ENCODE measurements at places on chromosomes 6 and 20.
A peak's percentile ranks its signal among the peaks of the same experiment; 100 is the strongest.

GRCh38 chr6:151149793-151150192 lies 90.0 kb upstream of the AKAP12 start:
- DNase-seq, result no peak

- peak; percentile 35 for DNase-seq
These were observed 225.1 kb upstream of the FERMT1 start for GRCh38 chr20:6347916-6348315.

DNA sequence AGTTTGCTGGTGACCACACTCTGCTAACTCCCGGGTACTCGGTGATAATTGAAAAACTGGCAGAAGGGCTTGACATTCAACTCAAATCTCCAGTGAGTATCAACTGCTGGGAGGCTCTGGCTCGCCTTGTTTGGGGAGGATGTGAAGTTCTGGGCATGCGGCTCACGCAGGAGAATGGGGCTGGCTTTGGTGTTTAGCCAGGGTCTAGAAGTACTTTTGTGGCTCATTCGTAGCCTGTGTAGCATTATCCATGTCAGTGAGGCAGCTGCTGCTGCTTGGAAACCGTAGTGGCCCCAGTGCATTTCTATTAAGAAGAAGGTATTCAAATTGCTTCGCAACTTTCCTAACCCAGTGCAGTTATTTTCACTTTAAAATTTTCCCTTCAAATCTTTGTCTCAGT lies 52.2 kb downstream of the KDM1B start:
- peak; percentile 29 for DNase-seq

GRCh38 chr6:1436334-1437306 lies 47.2 kb downstream of the FOXF2 start:
- peak; percentile 14 for DNase-seq

GRCh38 chr20:47175493-47175892 lies 181.0 kb downstream of the ZMYND8 start:
- no peak for DNase-seq

- DNase-seq, result no peak
These were observed 142.8 kb downstream of the ADGB start for GRCh38 chr6:146741609-146742008.

DNA sequence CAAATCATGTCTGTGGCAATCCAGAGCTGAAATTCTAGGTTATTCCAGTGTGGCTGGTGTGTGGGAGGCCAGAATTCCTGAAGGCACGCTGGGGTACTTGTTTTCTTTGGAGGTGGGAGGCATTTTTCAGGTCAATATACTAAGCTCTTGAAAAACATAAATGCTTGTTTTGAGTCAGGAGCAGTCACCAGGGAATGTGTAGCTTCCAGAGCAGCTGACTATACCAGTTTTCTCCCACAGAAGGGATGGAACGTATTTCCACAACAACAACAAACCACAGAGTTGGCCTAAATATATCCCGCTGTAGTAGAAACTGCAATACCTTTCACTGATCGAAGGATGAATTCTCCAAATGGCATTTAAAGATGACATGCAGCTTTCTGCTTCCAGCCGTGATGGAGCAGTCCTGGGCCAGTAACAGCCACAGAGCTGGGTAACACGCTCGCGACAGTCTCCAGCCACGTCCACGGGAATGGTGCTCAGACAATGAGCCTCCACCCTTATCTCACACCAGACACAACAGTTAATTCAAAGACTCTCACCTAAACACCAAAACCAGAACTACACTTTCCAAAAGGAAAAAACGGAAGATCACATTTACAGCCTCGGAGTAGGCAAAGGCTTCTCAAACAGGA lies 23.2 kb downstream of the CHRNA4 start:
- no peak for DNase-seq

DNA sequence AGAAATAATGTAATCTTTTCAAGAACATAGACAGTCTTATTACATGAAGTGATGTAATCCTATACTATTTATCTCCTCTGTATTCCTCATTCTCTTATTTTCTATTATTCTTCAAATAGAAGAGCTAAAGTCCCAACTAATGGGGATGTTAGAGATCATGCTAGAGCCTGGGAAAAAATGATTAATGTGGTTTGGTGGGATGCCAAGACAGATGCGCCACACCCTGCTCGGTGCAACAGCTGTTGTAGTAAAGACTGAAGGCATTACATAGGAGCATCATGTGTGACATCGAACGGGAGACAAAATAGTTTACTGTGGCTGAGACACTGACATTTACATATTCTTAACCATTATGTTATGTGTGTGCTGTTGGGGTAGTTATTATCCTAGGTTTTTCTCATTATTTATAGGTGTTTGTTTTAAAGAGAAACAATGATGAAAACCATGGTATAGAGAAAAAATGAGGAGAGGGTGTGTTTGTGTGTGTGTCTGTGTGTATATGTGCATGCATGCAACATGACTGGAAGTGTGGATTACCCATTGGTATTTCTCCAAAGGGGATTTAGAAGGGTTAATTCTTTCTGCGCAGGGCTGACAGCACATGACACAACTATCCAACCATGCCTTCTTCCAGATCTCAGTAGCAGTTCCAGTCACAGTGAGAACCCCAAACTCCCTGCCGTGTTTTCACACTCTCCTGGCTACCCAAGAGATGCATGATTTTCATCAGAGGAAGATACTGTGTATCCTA lies 155.3 kb downstream of the EYA4 start:
- DNase-seq, result peak; percentile 53

DNA sequence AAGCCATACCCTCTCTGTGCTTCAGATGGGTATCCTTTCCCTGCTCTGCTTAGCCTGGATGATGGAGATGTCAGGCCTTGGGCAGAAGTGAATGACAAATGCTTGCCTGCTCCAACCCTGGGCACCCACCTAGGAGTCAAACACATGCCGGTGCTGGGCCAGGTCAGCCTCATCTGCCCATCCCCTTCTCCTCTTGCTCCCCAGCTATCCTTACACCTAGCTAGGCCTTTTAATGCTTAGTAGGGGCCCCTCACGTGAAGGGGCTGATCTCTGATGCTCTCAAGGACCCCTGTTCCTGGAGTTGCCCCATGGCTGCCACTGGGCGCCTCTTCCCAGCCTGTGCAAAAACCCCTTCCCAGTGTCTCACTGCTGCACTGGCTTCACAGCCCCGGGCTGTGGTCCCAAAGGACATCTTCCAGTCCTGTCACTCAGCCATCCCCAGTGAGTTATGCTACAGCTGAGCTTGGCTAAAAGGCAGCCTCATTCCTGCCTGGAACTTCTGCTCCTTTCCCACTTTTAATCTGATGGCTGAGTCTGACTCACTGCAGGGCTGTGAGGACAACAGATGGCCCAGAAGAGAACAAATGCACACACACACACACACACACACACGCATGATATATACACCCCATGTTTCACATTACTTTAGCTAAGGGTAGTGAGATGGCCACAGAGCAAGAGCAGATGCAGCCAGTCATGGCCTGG lies 12.8 kb upstream of the SDCBP2 start:
- no peak for DNase-seq

DNA sequence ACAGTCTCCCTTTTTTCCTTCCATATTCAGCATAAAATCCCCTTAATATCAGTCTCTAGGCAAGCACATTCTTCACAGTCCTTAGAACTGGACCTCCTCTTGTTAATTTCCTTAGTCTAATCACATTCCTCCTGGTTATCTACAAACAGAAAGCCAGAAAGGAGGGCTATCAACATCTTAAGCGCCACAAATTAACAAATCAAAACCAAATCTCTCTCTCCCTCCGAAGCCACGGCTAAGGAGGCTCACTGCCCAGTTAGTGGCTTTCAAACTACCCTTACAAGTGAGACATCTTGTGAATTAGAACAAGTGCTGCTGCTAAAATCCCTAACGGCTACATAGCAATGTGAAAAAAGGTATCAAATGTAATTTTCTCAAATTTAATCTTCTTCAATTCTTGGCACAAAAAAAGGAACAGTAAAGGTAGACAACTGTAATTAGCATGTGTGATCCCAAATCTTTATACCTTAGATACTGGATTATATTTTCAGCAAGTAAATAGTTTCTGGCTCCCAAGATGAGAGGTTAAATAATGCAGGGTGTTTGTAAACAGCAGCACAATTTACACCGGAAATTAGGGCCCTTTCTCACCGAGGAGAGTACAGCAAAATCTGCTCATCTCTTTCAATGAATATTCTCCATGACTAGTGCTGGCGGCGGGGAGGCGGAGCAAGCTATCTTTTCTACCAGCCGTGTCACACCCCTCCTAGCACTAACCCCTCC lies 1.4 kb upstream of the TRIM39 start:
- no peak for DNase-seq

GRCh38 chr20:41534842-41535241 lies 83.3 kb downstream of the CHD6 start:
- no peak for DNase-seq

DNA sequence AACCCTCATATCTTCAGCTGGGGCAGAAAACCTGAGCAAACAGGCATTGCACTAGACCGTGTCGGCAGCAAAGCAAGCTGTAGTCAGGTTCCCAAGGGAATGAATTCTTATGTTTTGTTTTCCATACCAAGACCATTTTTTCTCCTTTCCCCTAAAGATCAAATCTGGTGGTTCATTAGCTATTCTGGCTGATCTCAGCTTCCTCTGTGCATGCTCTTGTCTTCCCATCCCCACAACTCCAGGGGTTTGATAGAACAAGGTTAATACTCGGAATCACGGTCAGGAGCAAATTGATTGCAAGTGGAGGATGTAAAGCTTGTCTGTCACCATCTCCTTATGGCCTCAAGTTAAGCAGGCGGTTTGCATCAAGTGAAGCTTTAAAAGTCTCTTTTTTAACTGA lies 778.8 kb downstream of the KIF16B start:
- no peak for DNase-seq

DNA sequence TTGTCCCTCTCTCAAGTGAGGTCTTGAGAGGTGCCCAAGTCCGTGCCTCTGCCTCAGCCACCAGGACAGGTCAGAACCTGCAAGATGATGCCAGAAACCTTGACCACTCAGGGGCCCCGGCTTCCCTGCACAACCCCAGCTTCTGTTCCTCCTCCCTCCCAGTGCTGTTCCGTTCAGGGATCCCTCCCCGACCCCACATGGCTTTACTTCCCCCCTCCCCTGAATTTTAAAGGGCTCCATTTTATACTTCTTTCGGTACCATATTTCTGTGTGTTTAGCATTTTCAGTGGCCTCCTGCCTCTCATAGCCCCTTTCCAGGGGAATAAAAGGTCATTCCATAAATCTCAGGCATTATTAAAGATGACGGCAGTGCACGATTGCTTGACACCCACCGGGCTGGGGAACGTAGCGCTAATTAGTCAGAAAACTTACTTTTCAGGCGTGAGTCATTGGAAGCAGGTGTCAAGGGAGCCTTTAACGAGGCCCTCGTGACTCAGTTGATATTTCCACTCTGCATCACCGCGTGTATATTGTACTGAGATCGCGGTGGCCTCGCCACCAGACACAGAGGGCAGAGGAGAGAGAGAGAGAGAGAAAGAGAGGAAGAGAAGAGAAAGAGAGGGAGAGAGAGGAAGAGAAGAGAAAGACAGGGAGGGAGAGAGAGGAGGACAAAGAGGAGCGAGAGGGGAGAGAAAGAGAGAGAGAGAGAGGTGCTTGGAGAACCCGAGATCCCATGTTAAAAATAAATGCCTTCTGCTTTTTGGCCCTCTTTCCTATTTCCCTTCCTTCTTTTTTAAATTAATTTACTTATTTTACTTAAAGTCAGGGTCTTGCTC lies 21.3 kb downstream of the KCNG1 start:
- DNase-seq, result no peak

DNA sequence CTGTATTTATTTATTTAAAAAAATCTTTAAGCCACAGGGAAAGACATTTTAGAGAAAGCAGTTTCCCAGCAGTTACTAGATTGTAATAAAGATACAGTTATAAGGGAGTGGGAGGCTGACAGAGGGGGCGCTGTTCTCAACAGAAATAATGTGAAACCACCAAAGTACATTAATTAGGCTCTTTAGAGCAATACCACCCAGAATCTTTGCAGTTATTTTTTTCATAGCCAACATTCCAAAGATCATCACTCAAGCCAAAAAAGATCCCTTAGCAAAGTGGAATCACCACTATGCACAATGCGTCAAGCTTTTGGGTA lies 331.3 kb upstream of the DEFB112 start:
- DNase-seq, result no peak

GRCh38 chr6:147075381-147075780 lies 128.8 kb upstream of the STXBP5 start:
- DNase-seq, result no peak

GRCh38 chr6:27293436-27294098 lies 18.5 kb downstream of the POM121L2 start:
- peak; percentile 55 for DNase-seq

GRCh38 chr6:3748208-3749066 lies 3.1 kb downstream of the PXDC1 start:
- DNase-seq, result peak; percentile 35

GRCh38 chr6:113450061-113450465 lies 407.1 kb upstream of the MARCKS start:
- no peak for DNase-seq

- DNase-seq, result no peak
These were observed 62.5 kb downstream of the EPB41L2 start for GRCh38 chr6:131000544-131000943.

GRCh38 chr6:144535630-144536029 lies 250.5 kb downstream of the UTRN start:
- DNase-seq, result no peak

GRCh38 chr20:20207291-20207690 lies 155.0 kb downstream of the CFAP61 start:
- DNase-seq, result peak; percentile 83

DNA sequence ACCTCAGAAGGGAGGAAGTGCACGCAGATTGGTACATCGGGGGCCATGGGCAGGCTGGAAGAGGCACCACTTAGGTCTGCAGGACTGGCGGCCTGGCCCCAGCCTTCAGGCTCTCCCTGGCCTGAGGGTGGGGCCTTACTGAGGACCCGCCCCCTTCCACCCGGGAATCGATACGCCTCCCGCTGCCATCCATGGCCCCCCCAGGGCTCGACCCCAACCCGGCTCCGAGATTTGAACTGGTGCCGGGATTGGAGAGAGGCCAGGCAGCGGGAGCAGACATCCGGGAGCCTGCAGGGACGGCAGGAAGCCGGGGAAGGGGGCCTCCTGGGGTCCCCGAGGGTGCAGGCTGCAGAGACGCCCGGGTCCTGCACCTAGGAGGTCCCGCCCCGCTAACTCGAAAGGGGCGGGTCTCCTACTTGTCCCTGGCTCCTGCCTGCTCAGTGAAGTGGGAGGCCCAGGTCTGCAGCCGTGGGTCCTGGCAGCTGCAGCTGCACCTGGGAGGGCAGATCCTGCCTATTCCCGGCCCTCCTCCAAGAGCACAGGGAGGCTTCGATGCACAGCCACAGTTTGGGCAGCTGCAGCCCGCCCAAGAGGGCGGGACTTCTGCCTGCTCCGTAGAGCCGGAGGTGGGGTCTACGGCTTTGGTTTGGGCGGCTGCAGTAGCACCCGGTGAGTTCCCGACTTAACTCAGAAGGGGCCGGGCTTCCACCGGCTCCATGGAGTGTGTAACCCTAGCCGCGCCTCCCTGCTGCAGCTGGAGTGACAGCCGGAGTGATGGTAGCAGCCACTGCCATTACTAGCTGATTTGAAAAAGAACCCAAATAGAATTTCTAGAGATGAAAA lies 35.2 kb upstream of the TBC1D22B start:
- peak; percentile 100 for DNase-seq

DNA sequence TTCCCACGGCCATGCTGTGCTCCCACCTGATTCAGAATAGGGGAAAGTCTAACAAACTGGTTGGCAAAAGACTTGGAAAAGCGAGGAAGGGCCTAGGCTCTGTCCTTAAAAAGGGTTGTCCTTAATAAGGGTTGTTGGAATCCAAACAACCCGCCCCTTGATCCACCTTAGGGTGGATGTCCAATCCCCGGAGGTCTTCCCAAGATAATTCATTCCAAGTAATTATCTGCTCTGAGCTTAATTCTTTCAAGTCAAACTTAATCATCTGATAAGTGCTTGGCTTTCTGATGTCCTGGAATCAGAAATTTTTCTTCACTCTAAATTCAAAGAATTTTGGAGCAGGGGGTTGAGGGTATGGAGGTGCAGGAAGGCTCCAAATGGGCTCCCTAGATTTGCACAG lies at the start of gene KHDC1L:
Gene KHDC1L, minus strand, starts transcription at position 101 of the 400 bp plus-strand sequence. Its CDS starts 88 bp downstream, at position 13.
- no peak for DNase-seq

Measured in NCI-H146 (cell line).